ENCODE measurements at places on chromosomes 3 and 15. TPM values are rescaled to one million over a fixed set of nuclear protein-coding genes. Genes with fewer than 3 reads are reported as not detected.

GRCh38 chr3:57743496-57743895, 12.6 kb upstream of the SLMAP start:
- DNase-seq = no peak

GRCh38 chr3:120855665-120856437, 52.2 kb upstream of the STXBP5L start:
- no peak for DNase-seq

DNA sequence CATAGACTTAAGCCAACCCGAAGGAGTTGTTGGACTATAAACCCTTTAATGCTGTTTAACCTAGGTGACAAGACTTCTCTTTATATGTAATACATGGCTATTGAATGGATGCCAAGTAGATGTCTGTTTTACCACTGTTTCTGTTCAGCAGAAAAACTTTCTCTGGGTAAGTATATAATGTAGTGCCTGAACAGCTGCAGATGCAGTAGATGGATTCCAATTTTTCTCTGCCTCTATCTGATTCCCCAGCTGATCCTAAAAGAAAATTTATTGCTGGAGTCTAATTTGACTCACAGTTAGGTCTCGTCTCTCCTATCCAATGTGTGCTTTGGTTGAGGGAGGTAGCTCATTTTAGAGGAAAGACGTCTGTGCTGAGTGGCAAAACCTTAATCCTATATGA, 256.5 kb upstream of the CBLB start:
- no peak for DNase-seq

- no peak for DNase-seq
Observed at GRCh38 chr3:59320080-59320479, 270.3 kb upstream of the CFAP20DC start.

DNA sequence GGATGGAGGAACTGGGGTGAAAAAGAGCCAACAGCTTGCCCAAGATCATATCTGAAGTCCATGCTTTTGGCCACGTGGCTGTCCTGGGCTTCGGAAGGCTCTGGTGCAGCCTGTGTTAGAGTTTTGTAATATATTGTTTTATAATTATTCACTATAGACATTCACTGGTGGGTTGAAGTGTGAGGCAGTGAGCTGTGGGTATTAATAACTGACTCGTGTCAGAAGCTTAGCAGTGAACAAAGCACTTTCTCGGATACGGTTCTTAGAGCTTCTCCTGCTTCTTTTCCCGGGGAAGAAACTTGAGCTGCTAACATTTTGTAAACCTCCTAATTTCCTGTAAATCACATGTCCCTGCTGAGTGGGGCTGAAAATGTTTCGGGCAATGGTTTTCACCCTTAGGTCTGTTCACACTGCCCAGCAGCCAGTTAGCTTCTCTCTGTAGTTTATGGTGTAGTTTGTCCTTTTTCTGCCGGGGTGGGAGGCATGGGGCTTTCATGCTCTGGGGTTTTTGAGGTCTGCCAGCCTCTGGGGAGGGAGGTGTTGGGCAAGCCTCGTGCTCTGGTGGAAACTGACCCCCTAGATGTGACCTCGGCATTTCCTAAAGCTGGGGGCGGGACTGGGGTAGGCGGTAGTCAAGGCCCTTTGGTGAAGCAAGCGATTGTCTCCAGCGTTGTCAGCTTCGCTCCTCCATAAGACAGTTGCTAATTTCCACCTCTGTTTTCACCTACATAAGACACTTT, 1.7 kb downstream of the MRAS start:
- no peak for DNase-seq

- peak; percentile 9 for DNase-seq
Observed at GRCh38 chr3:58824285-58824684, 157.7 kb upstream of the FAM3D start.

DNA sequence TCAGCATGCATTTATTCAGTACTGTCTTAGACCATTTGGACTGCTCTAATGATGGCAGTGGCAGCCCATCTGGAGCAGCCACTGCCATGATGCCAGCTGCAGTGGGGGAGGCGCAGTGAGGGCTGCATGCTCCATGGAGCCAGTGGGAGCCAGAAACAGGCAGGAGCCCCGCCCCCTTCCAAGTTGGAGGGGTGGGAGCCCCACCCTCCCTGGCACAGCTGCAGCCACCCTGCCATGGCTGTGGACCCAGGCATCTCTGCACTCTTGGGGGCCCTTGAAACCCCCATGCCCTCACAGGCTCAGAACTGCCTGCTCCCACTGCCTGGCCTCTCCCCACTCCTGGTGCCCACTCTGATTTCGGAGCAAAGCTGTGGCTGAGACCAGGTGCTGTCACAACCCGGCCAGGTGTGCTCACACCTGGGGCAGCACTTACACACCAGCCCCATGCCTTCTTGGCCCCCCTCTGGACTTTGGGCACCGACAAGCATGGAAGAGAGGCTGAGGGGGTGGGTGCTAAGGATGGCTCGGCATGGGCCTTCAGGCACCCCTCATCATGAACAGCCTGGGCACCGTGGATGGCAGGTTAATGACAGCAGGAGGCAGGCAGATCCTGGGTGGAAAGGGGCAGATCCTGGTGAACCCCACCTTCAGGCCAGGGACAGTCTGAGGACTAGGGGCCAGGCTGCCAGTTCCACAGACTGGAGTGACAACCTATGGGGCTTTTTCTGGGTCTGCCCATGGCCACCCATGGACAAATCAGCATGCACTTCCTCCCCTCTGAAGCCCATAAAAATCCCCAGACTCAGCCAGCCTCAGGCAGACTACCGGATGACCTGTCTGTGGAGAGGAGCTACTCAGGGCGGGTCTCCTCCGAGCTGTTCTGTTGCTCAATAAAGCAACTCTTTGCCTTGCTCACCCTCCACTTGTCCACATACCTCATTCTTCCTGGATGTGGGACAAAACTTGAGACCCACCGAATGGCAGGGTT, 18.3 kb downstream of the TBC1D21 start:
- DNase-seq = no peak

- DNase-seq = no peak
Observed at GRCh38 chr3:9793161-9793781, 389 bp downstream of the ARPC4 start.

The ADGRG7 gene
- total RNA-seq = 0.14 TPM

The DGKG gene
- total RNA-seq = 1.6 TPM

The RBP2 gene
- 0.09 TPM for total RNA-seq

The SERPINI2 gene
- 0.19 TPM for total RNA-seq

The HHLA2 gene
- total RNA-seq = 0.24 TPM

All from thymus (tissue), 14 donors.